Naive thymus-derived CD4-positive, alpha-beta T cell (primary cell): ENCODE measurements at places on chromosomes 3 and 15. TPM values are rescaled to one million over a fixed set of nuclear protein-coding genes. Genes with fewer than 3 reads are reported as not detected.

MYH15 gene
- not detected for polyA plus RNA-seq

WDR49 gene
- polyA plus RNA-seq: not detected

NUP210 gene
- 93.6 TPM for polyA plus RNA-seq

MESP2 gene
- polyA plus RNA-seq: not detected

VPS8 gene
- 44.3 TPM for polyA plus RNA-seq

CHRD gene
- polyA plus RNA-seq: not detected

ACSBG1 gene
- polyA plus RNA-seq: not detected

ERC2 gene
- not detected for polyA plus RNA-seq

FILIP1L gene
- polyA plus RNA-seq: 0.39 TPM

PLSCR4 gene
- not detected for polyA plus RNA-seq

A4GNT gene
- polyA plus RNA-seq: not detected

RABL3 gene
- 30.2 TPM for polyA plus RNA-seq

GOLGA6A gene
- polyA plus RNA-seq: 0.14 TPM

LRTM1 gene
- not detected for polyA plus RNA-seq

TPRG1 gene
- polyA plus RNA-seq: 0.16 TPM

DNA sequence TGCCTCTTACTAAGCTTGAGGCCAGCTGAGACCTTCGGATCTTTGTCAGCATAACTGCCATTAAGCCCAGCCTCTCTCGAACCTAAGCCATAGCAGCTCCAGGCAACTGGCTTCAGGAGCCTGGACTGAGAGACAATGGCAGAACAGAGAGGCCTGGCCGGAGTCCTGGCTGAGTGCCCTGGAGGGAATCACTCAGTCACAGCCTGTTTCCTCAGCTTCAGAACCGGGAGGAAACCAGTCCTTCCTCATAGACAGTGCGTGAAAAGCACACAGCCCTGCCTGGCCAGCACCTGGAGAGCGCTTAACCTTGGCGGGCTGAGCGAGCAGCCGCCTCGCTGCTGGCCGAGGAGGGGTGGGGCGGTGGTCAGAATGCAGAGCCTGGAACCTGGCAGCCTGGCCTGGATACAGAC, 21.6 kb downstream of the RNU5B-1 start:
- no peak for DNase-seq

- DNase-seq: no peak
These were observed 692.7 kb upstream of the ALCAM start for GRCh38 chr3:104673981-104674380.

DNA sequence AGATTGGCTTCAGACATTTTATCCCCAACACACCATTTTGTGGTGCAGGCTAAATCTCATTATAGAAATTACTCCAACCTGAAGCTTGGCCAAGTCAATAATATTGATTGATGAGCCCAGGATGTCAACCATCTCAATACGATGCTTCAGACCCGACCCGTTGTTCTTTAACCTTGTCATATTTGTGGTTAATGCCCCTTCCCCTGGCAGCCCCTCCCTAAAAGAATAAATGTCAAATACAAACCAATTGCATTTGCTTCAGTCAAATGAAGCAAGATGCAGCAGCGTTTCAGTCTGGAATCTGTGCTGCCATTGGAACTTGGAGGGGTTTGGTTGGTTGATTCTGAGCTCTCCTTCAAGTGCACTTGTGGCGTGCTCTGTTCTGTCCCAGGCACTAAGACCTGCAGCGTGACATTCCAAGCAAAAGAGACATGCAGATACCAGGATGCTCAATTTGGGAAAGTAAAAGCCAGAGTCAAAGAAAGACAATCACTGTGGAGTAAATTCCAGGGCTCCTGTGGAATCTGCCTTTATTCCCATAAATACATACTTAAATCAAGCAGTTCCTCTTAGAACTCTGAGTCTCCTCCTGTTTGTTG, 23.8 kb upstream of the PSMD6 start:
- DNase-seq: no peak

- no peak for DNase-seq
These were observed 62.7 kb downstream of the GLDN start for GRCh38 chr15:51403946-51404695.

GRCh38 chr3:188782613-188783124, 389.1 kb upstream of the TPRG1 start:
- no peak for DNase-seq

DNA sequence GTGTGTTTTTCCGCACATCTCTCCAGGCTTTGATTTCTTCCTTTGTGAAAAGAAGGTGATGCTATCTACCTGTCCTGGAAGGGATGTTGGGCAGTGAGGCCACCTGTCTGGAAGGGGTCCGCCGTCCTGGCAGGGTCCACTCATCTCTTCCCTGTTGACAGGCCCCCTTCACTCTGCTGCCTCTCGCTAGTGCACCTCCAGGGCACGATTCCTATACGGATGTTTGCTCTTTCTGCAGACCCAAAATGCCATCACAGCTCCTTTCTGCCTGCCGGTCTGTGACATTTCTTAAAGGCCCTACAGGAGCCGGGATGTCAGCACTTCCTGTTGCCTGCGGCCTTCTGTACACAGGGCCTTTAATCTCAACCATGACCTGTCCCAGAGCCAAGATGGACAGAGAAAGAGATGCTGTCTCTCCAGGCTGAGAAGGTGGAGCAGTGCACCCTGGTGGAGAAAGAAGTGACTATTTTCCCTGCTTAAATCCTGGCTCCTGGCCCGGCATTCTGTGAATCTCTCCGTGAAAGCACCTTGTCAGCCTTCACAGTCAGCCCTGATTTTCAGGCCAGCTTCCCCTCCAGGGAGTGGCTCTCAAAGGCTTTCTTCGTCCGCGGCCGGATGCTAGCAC, 7.4 kb downstream of the FAM3D start:
- no peak for DNase-seq

DNA sequence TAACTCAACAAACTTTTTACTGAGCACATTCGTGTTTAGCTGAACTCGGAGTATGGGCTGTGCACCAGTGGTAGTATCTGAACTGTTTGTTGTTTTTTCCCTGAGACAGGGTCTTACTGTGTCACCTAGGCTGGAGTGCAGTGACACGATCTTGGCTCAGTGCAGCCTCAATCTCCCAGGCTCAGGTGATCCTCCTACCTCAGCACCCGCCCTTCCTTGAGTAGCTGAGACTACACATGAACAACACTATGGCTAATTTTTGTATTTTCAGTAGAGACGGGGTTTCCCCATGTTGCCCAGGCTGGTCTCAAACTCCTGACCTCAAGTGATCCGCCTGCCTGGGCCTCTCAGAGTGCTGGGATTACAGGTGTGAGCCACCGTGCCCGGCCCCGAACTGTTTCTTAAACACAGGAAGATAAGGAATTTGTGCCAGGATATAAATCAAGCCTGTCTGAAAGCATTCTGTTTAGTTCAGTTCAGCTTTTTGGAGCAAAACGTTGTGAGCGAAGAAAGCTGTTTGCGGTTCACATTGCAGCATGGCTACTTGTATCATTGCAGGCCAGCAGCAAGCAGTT, 40.4 kb upstream of the SKOR1 start:
- no peak for DNase-seq

GRCh38 chr3:150158943-150159625, 188.4 kb upstream of the PFN2 start:
- DNase-seq: no peak

DNA sequence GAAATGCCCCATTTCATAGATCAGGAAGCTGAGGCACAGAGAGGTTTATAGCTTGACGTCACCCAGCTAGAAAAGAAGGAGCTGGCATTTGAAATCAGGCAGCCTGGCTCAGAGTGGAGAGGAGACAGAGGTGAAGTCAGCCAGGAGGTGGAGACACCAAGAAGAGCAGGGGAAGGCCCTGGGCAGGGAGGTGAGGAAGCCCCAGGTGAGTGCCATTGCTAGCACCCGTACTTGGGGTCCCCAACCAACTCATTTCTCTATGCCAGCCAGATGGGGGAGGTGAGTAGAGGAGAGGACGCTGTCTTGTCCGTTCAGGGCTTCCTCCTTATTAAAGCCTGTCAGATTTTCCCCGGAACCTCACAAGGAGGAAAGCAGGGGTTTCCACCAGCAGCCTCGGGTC, 149.6 kb upstream of the TLE3 start:
- no peak for DNase-seq

GRCh38 chr3:72449551-72449950, 398.7 kb downstream of the SHQ1 start:
- no peak for DNase-seq

DNA sequence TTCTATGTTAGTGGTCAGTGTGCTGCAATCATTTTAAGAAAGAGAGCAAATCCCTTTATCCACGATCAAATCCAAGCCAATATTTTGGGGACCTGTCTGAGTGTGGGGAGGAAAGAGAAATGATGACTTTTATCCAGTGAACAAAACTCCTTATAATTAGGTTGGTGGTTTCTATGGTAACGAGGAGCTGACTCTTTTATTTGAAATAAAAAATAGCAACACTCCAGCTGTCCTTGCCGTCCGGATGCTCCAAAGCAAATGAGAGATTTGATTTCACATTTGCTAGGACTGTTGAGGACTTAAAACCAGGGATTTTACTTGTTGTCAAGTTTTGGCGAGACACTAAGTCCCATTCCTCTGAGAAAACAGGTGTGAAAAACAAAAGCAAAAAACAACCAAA, 154.0 kb upstream of the PRICKLE2 start:
- DNase-seq: no peak

- DNase-seq: no peak
These were observed 28.8 kb upstream of the MAGEF1 start for GRCh38 chr3:184740509-184741258.

DNA sequence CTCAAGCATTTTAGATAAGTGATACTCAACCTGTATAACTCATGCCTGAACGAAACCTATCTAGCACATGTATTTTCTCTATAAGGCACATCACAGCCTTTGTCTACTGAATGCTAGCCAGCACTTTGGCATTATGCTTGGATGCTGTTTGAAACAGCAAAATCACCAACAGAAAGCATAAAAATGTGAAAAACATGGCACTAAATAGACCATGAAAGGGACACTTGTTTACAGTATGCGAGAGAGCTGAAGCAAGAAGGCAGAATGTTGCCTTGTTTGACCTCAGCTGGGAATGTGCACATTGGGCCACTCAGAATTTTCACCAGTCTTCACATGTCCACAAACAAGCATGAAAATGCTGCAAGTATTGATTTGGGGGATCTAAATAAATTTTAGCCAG, 59.5 kb downstream of the MINDY2 start:
- DNase-seq: no peak

DNA sequence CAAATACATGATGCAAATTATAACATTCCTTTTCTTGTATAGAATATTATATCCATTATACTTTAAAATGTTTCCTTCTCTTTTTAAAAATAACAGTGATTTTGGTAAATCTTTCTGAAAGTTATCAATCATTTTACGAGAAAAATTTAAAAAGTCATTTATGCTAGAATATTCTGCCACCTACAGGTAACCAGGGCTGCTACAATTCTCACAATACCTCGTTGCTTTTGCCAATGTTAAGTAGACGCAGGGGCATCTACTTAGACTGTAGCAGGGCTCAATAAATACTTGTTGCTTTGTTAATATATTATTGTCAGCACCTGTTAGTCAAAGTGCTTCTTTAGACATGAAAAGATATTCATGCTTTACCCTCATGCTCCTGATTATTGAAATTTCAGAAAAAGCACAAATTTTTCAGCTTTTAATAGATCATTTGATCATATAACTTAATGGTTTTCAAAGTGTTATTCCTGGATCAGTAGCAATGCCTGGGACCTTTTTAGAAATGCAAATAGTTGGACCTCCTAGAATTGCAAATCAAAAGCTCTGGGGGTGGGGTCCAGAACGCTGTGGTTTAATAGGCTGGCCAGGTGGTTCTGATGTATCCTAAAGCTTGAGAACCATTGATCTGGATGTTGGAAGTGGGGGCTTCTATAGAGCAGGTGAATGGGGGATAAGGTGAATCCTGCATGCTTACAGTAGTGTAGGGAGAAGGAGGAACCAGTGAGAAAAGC, 223.6 kb upstream of the PDZRN3 start:
- DNase-seq: no peak

GRCh38 chr3:1079662-1080061, 13.2 kb upstream of the CNTN6 start:
- no peak for DNase-seq

- no peak for DNase-seq
These were observed 211.1 kb upstream of the GADL1 start for GRCh38 chr3:31105438-31106077.

- no peak for DNase-seq
These were observed at the start of gene FSD2 for GRCh38 chr15:82805994-82806406. Gene FSD2, minus strand, starts transcription at chr15:82806069. Its CDS starts 18,679 bp downstream, at chr15:82787390.

DNA sequence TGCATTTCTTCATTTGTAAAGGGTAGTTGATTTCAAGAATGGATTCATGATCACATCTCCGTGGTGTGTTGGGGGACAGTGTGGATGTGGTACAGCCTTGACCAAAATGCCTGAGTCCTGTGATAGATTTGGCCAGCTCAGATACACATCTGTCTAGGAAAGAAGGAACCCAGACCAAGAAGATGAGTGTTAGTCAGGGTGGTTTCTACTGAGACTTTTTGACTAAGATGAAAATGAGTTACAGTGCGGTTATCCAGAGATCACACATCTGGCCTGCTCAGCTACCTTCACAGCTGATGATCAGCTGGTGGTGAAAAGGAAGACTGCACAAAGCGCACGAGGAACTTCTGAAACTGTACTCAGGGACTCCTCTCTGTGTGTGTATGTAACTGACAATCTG, 68.0 kb downstream of the FNDC3B start:
- peak; percentile 70 for DNase-seq

DNA sequence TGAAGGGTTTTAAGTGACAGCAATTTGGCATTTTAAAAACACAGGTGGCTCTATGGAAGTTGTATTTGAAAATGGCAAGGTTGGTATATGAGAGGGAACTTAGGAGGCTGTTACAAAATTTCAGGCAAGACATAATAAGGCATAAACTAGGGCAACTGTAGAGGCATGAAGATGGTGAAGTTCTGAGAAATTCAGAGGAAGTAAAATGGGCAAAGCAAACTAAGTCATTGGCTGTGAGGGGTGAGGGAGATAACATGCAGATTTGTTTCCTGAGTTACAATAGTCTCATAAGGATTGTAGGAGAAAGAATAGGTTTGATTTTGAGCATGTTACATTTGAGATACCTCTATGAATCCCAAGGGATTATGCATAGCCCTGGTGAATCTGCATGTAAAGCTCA, 302.9 kb upstream of the ARHGEF26 start:
- DNase-seq: no peak

- no peak for DNase-seq
These were observed 591.7 kb downstream of the RSL24D1 start for GRCh38 chr15:54605043-54605442.

GRCh38 chr3:158312560-158313141, 202.8 kb downstream of the RSRC1 start:
- DNase-seq: no peak

DNA sequence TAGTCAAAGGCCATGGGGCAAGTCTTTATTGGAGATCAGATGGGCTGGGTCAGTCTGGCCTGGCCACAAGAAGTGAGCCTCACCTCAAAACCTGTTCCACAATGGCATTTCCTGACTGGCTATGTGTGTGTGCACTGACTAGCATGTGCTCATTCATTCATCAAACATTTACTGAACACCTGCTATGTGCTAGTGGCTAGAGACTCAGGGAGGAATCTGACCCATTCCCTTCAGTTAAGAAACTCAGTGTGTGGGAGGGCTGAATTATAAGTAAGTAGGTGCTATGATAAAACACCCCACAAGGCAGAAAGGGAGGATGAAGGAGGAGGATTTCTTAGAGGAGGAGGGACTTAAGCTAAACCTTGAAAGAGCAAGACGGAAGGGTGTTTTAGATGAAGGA, 5.4 kb upstream of the CGNL1 start:
- no peak for DNase-seq
